ENCODE measurements at places on chromosomes 11 and 22.

GRCh38 chr11:3137486-3138177, 27.5 kb downstream of the OSBPL5 start:
- no peak for DNase-seq

DNA sequence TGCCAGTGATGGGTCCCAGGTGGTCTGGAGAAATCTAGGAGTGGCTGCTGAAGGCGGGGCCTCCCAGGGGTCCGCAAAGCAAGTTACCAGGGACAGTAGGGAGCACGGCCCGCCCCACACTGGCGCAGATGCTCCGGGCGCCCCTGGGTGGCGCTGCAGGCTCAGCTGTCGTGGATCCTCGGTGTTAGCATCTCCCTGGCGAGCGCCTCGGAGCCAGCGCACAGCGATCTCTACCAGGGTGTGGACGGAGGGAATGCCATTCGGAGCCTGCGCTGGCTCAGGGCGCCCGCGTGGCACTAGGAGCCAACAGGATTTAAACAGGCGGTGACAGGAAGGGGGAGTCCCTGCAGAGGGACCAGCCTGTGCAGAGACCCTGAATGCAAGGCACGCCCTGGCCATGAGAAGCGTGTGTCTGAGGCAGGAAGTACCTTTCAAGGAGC, 20.2 kb downstream of the FADS3 start:
- DNase-seq, result peak; percentile 88

GRCh38 chr11:104476454-104476853, 312.5 kb upstream of the PDGFD start:
- DNase-seq, result no peak

DNA sequence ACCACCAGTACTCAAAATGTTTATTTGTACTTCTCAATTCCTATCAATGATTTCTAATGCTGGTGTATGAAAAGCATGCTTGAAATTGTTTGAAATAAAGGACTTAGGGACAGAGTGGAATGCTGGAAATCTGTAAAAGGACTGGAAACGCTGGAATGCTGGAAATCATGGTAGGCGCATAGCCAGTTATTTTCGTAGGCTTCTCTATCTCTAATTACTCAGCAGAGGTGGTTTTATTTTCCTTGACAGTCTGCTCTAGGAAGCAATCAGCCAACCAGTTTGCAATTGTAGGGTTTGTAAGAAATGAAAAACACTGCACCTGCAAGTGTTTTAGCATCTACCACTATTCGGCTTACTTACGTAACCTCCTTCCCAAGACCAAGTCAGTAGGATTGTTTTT, 788 bp downstream of the LIN7C start:
- no peak for DNase-seq

- DNase-seq, result no peak
These were observed 27.0 kb downstream of the MFNG start for GRCh38 chr22:37459206-37459605.
